ENCODE measurements at places on chromosomes 12 and 14.

GRCh38 chr12:87848248-87848868 lies 180.8 kb downstream of the C12orf50 start:
- peak; percentile 35 for DNase-seq

- DNase-seq = no peak
These were observed 101.3 kb downstream of the TGFB3 start for GRCh38 chr14:75880512-75880911.

DNA sequence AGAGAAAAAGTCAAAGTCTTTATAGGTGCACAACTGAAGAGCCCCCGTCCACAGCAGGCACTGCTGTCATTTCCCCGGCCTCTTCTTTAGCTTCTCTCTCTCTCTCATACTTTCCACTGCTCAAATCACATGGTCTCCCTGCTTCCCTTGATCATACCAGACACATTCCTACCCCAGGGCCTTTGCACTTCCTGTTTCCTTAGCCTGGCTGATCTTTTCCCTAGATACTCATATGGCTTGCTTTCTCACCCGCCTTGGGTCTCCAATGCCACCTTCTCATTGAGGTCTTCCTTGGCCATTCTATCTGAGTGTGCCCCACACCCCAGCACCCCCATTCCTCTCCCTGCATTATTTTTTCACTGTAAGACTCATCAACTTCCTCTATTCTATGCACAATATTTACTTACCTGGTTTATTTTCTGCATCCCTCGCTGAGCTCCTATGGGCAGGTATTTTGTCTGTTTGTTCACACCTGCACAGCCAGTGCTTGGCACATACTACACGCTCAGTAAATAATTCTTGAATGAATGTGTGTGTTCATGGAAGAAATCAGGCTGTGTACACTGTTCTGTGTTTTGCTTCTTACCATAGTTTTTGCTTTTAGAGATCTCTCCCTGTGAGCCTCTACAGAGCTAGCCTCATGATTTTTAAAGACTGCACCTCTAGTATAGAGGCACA lies 31.9 kb downstream of the SERPINA1 start:
- no peak for DNase-seq

- DNase-seq = no peak
These were observed 10.8 kb downstream of the NAV3 start for GRCh38 chr12:77841521-77841920.

GRCh38 chr14:105068818-105069217 lies 3.6 kb upstream of the GPR132 start:
- DNase-seq = no peak

DNA sequence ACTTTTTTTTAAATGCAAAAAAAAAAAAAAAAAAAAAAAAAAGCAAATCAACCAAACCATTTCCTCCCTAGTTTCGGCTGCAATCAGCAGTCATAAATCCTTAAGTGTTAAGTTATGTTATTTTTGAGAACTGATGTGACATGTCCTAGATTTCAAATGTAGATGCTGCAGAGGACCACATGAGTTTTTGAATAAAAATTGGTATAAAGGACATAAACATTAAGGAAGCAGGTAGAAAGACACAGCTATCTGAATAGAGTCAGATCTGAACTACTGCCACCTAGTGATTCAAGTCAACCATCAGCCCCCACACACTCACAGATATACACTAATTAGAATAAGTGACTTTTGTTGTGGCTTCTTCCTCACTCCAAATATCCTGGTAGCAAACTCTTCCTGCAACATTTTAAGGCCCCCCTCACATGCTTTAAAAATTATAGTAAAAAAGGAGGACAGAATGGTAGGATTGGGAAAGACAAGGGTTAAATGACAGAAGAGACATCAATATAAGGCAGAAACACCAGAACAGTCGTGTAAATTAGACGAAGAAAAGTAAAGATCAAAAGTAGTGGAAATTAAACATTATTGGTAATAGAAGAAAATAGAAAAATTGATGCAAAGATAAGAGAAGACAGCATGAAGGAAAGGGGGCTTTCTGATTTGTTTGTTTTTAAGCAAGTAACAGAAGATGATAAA lies 394.5 kb upstream of the ATP2B1 start:
- no peak for DNase-seq

DNA sequence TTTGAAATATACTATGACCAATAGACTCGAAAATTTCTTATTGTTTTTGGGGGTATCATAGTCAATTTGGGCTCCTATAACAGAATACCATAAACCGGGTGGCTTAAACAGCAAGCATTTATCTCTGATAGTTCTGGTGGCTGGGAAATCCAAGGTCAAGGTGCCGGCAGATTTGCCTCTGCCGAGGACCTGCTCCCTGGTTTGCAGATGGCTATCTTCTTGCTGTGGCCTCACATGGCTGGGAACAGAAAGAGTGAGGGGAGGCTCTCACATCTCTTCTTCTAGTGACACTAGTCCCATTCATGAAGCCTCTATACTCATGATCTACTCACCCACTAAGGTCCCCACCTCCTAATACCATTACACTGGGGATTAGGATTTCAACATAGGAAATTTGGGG lies 70.7 kb downstream of the BORCS5 start:
- DNase-seq = no peak

All from anterior cingulate cortex (tissue), 58 donors.